Activated naive CD4-positive, alpha-beta T cell (primary cell): ENCODE measurements at places on chromosomes 7 and 10.

DNA sequence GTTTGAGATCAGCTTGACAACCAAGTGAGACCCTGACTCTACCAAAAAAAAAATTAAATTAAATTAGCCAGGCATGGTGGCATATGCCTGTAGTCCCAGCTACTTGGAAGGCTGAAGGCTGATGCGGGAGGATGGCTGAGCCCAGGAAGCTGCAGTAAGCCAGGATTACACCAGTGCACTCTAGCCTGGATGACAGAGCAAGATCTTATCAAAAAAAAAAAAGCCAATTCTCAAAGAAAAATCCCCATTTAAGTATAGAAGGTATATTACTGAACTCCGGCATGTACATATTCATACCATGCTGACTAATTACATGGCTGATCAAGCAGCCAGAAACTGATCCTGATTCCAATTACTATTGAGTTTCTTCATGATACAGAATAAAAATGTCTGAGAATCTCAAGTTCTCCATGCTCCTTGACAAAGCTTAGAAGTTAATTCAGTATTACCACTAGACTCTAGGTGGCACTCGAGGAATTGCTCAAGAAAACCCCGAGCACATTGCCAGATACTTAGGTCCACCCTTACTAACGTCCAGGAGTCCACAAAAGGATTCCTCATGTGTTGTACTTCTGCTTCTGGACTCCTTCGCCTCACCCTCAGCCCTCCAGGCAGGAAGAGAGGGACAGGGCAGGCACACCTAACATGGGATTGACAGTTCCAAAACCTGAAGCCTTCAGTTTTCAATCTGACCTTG lies 148.9 kb downstream of the PARD3 start:
- no peak for DNase-seq

DNA sequence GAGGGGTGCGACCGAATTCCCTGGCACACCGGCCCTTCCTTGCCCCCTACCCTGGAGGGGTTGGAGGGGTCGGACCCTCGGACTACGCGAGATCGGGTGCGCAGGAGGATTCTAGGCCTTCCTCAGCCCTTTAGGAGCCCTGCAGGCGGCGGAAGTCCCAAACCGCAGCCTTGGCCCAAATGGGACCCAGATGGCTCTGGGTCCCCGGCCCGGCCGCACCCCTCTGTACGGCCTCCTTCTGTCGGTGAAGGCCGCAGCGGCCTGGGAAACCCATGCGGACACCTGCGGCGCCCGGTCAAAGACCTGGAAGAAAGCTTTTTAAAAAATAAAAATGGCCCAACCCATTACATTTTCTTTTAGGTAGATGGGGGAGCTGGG lies 2.4 kb upstream of the VAX1 start:
- no peak for DNase-seq

DNA sequence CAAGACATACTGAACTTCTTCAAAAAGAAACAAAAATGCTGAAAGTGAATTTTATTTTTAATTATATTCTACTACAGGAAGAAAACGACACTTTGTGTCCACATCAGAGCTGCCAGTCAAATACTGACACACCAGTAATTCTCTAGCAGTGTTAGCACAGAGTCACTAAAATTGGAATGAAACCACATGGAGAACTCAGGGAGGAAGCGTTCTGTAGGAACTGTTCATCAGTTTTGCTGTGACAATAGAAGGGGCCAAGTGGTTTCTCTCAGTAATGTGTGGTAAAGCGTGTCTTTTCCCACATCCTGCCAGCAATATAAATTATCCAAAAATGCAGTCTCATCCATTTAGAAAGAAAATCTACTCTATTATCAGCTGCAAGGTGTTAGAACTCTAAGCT lies 683.3 kb downstream of the GRM8 start:
- DNase-seq = no peak

- DNase-seq = no peak
These were observed 65.9 kb downstream of the CLIP2 start for GRCh38 chr7:74355091-74355490.

DNA sequence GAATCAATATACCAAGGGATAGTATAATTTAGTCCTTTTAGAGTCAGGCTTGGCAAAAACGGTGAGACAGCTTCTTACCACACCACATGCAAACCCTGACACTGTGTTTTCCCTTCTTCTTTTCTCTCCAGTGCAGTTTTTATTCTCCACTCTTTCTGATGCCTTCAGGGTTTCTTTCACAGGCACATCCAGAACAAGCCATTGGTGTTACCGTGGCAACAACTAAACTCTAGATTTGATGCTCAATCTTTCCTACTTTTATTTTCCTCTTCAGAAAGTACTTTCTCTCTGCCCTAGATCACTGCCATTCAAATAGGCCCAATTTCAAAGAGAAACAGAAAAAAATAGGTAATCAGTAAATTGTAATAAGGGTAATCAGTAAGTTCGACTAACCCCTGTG lies 469.8 kb upstream of the POT1 start:
- DNase-seq = no peak
